Testis (tissue), 5 donors: ENCODE measurements at places on chromosomes 11 and 22. TPM values are rescaled to one million over a fixed set of nuclear protein-coding genes. Genes with fewer than 3 reads are reported as not detected.
A peak's percentile ranks its signal among the peaks of the same experiment; 100 is the strongest.

C22orf31 gene
- polyA plus RNA-seq = 4.5 TPM

DNA sequence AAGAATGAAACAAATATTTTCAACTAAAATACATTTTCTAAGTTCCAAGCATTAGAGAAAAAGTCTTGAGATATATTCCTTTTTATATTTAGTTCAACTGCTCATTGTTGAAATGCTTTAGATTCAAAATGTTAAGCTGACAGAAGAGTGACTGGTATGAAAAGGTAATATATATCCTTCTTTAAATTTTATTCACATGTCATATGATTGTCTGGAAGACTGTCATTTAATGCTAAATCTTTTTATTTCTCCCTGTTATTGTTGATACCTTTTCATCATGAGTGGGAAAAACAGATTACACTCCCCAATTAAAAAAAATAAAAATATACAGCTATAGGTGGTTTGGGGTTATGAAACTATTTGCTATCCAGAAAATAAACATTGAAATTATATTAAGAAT is 965.4 kb downstream of the JRKL start:
- no peak for DNase-seq

GRCh38 chr11:87181143-87181542 is 143.4 kb downstream of the TMEM135 start:
- DNase-seq = no peak

DNA sequence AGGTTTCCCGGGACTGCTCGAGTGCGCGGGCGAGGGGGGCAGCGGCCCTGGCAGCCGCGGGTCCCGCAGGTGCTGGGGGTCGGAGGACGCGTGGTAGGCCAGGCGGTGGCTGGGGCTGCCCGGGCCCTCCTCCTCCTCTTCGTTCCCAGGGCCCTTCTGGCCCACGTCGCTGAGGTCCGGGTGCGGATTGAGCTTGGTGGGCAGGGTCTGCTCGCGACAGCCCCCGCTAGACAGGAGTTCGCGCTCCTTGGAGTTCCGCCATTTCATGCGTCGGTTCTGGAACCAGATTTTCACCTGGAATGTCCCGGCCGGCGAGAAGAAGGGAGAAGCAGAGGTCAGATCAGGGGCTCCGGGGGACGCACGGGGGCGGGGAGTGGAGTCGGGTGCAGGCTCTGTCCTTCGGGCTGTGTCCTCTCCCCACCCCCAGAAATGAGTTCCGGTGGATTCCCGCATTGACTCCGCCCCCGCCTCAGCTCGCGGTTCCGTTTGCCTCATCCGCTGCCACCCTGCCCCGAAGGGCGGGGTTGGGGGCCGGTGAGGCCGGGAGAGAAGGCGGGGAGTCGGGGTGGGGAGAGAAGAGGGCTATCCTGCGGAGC is 3.9 kb downstream of the DBX1 start:
- DNase-seq = peak; percentile 59

GRCh38 chr22:32728291-32728690 is 73.2 kb upstream of the TIMP3 start:
- no peak for DNase-seq

DNA sequence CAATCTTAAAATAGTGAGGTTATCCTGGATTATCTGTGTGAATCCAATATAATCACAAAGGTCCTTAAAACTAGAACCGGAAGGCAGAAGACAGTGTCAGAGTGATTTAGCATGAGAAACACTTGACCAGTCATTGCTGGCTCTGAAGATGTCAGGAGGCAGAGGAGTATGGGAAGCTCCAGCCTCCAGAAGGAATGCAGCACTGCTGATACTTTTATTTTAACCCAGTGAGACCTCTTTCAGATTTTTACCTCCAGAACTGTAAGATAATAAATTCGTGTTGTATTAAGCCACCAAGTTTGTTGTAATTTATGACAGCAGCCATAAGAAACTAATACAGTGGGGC is 134.4 kb upstream of the ZC3H12C start:
- DNase-seq = no peak
